NCI-H524 (cell line): ENCODE measurements at places on chromosomes 5 and 9.

DNA sequence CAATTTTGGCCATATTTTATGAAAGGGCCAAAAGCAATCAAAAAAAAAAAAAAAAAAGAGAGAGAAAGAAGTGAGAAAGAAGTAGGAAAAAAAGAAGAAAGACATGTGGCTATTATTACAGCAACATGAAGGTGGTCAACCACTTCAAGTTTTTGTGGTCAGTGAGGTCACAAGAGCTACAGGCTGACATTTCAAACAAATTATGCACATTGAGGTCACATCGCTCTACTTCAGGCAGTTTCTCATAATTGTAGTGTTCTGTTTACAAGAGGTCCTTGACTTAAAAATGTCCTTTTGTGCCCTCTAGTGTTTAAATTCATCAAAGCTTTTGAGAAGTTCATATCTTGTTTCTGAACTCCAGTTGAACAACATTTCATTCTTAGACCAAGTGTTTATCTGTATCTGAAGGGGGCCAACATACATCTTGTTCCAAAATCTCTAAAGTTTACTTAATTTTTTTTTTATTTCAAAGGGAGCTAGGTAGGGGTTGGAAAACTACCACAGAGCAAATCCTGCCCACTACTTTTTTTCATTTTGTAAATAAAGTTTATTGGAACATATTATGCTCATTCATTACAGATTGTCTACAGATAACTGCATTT, 513.1 kb downstream of the PDE4D start:
- peak; percentile 35 for DNase-seq

GRCh38 chr9:22008717-22009505, at the start of gene CDKN2B:
TSS of gene CDKN2B (minus strand) at chr9:22009305. CDS start at chr9:22008953, 352 bp downstream.
- DNase-seq = peak; percentile 92

GRCh38 chr9:72650206-72650605, 128.8 kb downstream of the TMC1 start:
- DNase-seq = no peak

DNA sequence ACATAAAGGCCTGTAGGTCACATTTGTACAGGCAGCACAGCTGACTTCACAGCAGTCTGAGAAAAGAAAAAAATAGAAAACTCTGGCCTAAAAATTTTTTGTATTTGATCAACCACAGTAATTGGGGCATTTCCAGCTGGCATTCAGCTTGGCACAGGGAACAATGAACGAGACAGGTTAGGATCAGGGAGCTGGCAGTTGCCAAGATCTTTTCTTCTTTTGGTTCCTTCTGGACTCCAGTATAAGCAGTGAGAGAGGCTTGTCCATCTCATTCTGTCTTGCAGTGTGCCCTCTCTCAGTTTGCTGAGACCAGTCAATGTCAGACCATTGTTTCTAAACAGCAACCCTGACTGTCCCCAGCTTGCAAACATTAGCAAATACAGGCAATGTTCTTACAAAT, 601.1 kb downstream of the TLR4 start:
- no peak for DNase-seq

DNA sequence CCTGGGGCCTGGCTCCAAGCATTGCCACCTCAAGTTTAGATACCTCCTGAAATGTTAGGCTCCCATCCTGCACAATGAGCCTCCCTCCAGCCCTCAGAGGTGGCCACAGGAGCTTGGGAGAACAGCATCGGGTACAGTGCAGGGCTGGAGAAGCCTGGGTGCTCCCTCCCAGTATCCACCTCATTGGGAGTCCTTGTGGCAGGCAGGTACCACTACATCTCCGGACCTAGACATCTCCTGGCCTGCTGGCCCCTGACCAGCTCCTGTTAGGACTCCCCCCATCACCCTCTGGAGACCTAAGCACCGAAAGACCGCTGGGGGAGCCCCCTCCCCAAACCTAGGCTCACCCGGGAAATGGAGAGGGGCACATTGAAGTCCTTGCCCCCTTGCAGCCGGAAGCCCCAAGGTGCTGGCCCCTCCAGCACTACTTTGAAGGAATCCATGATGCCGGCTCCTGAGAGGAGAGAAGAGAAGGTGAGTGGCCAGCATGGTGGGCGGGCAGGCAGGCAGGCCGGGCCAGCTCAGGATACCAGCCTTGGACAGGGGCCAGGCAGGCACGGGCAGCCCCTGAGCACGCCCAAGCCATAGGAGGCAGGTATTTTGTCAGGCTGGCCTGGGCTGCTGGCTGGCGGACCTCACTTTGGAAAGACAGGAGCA, 1.2 kb downstream of the PDLIM7 start:
- no peak for DNase-seq

DNA sequence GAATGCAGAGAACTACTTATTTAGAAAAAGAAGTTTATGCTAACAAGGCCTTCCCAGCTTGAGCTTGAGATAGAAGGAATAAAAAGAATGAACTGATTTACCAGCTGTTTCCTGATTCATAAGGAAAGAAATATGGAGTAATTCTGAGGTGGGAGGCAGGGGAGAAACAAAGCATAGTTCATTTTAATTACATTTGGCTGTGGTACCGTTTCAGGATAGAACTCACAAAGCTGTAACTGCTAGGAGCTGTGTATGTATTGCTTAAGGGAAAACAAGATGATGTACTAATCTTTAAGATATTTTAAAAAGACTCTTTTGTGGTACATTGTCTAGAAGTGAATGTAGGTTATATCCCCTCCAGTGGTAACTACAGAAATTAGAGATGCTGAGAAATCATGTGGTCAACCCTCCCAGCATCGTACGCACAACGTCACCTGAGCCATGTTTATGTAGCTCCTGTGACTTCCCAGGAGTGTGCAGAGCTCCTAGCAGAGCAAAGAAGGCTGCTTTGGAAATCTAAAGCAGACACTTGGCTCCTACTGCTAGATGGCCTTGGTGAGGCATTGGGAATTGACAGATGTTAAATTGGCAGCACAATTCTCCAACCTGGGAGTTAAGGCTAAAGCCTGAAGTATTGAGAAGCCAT, 208.3 kb upstream of the VLDLR start:
- no peak for DNase-seq

- no peak for DNase-seq
These were observed 1078.9 kb downstream of the CDH12 start for GRCh38 chr5:21774281-21774680.

- DNase-seq = no peak
These were observed 684 bp downstream of the TOR1B start for GRCh38 chr9:129803676-129804060.

DNA sequence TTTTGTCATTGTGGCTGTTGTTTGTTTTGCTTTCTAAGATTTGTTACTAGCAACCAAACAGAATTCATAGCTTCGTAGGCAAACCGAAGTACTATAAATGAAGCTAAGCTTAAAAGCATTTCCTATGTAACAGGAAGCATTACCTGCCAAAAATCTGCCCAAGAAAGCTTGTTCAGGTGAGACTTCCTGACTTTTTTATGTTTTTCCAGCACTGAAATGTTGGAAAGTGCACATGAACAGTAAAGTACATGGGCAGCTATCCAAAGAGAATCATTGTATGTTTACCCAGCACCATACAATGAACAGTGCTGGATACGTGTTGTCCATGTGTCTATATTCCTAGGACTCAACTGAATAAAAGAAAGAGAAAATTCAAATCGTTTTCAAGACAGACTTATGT, 247.1 kb downstream of the NFIB start:
- no peak for DNase-seq

GRCh38 chr9:98375138-98375726, 119.8 kb upstream of the TBC1D2 start:
- no peak for DNase-seq

GRCh38 chr5:16350816-16351215, 114.8 kb downstream of the ZNF622 start:
- no peak for DNase-seq

GRCh38 chr5:82884821-82885471, 192.2 kb downstream of the TMEM167A start:
- DNase-seq = no peak

DNA sequence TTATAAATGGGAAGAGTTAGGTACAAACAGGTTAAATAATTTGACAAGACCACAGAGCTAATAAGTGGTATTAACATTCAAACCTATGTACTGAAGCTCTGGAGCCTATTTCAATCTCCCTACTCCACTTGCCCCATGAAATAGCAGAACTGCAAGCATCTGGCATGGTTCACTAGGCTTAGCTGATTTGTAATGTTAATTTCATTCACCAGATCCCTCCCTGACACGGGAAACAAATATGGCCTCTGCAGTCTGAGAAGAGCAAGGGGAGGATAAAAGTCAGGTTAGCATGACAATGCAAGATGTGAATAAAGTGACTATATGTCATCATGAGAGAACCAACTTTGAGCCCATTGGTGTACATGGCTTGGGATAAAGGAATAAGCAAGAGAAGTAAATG, 428.8 kb downstream of the BRINP1 start:
- DNase-seq = no peak

DNA sequence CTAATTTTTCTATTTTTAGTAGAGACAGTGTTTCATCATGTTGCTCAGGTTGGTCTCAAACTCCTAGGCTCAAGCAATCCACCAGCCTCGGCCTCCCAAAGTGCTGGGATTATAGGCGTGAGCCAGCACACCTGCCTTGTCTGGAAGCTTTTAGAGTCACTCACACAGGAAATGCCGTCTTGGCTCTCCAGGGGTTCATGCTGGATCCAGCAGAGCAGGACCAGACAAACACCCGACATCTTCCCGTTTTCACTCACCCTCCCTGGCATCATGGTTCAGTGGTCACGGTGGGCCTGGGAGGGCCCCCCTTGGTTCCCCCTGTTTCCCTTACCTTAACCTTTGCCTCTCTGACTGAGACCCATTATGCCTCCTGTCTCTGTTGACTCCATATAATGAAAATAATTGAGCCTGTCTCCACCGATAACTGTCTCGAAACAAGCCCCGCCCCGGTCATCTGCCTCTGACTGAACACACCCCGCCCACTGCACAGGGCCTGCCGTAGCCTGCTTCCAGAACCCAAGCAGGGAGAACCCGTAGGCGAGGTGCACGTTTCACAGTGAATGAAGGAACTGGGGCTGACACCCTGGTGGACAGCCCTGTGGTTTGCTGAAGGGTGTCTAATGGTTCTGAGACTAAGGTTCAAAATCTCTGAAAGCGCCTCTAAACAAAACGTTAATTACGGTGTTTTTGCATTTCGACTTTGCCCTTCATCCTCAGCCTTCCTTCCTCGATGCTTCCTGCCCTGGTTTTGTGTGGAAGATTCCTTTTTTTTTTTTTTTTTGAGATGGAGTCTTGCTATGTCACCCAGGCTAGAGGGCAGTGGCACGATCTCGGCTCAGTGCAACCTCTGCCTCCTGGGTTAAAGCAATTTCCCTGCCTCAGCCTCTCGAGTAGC, 39.7 kb upstream of the SPRY4 start:
- no peak for DNase-seq

DNA sequence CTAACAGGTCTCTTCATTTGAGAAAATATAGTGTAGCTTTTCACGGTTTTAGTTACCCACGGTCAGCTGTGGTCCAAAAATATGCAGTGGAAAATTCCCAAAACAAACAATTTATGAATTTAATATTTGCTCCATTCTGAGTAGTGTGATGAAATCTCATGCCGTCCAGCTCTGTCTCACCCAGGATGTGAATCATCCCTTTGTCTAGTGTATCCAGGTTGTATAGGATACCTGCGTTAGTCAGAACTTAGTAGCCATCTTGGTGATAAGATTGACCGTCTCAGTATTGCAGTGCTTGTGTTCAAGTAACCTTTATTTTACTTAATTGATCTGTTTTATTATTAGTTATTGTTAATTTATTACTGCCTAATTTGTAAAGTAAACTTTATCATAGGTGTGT, 41.1 kb downstream of the NDUFS4 start:
- DNase-seq = no peak

DNA sequence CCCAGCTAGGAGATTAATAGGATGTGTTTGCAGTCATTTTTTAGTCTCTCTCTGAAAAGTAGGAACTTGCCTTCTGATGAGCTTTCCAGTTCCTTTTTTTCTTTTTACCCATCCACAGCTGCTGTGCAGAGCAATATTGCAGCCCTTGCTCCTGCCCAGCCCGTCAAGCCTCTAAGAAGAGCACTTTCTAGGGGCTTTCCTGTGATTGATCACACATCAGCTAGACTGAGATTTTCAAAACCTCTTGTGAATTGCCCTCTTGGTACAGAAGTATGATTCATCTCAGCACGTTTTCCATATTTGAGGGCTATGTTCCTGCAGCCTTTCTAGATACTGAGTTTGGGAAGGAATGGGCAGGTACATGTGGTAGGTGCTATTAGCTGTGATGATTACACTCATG, 93.9 kb downstream of the GALNT10 start:
- DNase-seq = no peak
